ENCODE measurements at places on chromosomes 3 and 15. TPM values are rescaled to one million over a fixed set of nuclear protein-coding genes. Genes with fewer than 3 reads are reported as not detected.

The MGLL gene
- 15.2 TPM for polyA plus RNA-seq

The PLA2G4B gene
- 45.4 TPM for polyA plus RNA-seq

The ZKSCAN7 gene
- polyA plus RNA-seq = 5.3 TPM

The KIF7 gene
- 2.9 TPM for polyA plus RNA-seq

The TGM5 gene
- polyA plus RNA-seq = 1.2 TPM

The TMEM158 gene
- 1.9 TPM for polyA plus RNA-seq

The EDC3 gene
- polyA plus RNA-seq = 14.6 TPM

The SNURF gene
- 8.9 TPM for polyA plus RNA-seq

The GLDN gene
- polyA plus RNA-seq = 1.3 TPM
